ENCODE measurements at places on chromosomes 7 and 10.

GRCh38 chr10:3312403-3312940, 139.9 kb upstream of the PITRM1 start:
- no peak for DNase-seq

DNA sequence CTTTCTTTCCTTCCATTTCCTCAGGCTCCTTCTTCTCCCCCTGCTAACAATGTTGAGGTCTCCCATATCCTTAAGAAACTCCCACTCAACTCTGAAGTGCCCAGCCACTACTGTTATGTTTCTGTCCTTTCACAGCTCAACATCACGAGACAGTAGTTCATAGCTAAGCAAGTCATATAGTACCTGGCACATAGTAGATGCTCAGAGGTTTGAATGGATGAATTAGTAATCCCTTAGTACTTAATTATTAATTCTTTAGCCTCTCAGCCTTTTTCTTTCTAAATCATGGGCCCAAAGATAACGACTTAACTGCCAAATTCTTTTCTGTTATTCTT, 22.6 kb downstream of the CSGALNACT2 start:
- DNase-seq = no peak

DNA sequence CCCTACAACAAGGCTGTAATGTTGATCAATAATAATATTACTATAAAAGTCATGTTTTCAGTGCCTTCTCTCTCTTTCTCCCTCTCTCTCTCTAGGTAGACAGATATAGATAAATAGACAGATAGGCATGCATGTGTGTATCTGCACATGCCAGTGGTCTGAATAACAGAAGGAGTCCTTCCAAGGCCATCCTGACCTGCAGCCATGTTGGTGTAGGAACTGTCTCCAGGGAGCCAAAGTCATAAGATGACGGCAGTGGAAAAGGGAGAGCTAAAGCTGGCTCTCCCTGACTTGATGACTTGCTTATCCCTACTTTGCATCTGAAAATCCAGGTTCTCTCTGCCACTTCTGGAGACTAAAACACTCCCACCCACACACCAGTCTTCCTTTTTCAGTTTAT, 113.0 kb downstream of the TRIL start:
- no peak for DNase-seq

- DNase-seq = no peak
Observed at GRCh38 chr10:64196638-64197315, 675.6 kb downstream of the REEP3 start.

- no peak for DNase-seq
Observed at GRCh38 chr10:71575451-71575850, 144.1 kb downstream of the C10orf105 start.

GRCh38 chr7:20223356-20223755, 6.2 kb upstream of the MACC1 start:
- DNase-seq = no peak

- no peak for DNase-seq
Observed at GRCh38 chr7:155340071-155340531, 42.4 kb downstream of the INSIG1 start.

- peak; percentile 71 for DNase-seq
Observed at GRCh38 chr10:21078410-21079329, 181.6 kb upstream of the NEBL start.

DNA sequence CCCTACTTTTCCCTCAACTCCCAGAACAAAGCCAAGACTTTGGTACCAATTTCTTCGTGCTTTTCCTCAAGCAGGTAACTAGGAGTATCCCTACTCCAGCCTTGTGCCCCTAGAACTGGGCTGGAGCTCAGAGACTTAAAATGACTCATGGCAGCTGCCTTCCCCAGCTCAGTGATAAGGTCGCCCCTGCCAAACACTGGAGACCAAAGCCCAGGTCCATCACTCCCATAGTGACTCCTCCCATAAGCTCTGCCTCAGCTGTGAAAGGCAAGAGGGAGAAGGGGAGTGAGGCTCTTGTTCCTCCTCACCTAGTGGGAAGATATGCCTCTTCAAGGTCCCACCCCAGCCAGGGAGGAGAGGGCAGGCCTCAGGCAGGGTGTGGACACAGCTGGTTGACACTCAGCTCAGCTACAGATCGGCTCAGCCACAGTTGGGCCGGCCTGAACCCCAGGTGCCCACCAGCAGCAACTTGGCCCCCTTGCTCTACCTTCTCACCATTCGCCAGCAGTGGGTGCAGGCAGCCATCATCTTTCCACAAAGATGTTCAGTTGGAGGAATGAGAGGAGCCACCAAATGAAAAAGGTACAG, 13.8 kb upstream of the CYREN start:
- DNase-seq = no peak

GRCh38 chr10:6114805-6115341, 26.0 kb downstream of the RBM17 start:
- no peak for DNase-seq

DNA sequence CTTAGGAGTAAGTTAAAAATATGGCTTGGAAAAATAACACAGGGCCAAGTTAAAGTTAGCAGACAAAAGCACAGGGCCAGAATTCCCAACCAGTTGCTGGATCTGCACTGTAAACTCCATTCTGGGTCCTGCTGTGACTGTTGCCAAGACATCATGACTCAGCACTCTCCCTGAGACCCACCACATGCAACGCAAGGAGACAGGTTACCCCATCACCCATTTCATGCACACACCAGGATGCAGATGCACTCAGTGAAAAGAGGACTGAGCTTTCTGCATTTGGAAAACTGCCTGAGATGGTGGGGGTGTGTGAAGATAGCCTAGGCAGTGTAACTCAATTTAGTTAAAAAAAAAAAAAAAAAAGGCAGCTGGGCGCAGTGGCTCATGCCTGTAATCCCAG, 97.6 kb upstream of the ZNF438 start:
- no peak for DNase-seq

GRCh38 chr7:39948375-39948955, 1.6 kb upstream of the CDK13 start:
- no peak for DNase-seq

- no peak for DNase-seq
Observed at GRCh38 chr7:157664871-157665633, 328.2 kb downstream of the DNAJB6 start.
